AG09309 (cell line): ENCODE measurements at places on chromosomes 13 and 19.
A peak's percentile ranks its signal among the peaks of the same experiment; 100 is the strongest.

GRCh38 chr13:99741960-99742359, 229.6 kb downstream of the ZIC5 start:
- no peak for DNase-seq

DNA sequence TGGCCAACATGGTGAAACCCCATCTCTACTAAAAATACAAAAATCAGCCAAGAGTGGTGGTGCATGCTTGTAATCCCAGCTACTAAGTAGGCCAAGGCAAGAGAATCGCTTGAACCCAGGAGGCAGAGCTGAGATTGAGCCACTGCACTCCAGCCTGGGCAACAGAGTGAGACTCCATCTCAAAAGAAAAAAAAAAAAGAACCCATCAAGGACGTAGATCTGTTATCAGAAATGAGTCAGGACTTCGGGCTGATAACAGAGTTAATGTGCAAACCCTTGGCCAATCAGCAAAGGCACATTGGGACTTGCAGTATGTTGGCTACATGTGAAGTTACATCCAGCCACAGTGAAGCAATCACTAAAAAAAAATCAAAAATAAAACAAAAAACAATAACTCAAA, 4.8 kb upstream of the LGALS7B start:
- no peak for DNase-seq

- DNase-seq: no peak
These were observed 29.5 kb downstream of the NFILZ start for GRCh38 chr19:8659905-8660304.

GRCh38 chr19:15161028-15161984, 39.5 kb downstream of the NOTCH3 start:
- DNase-seq: no peak

GRCh38 chr13:99251921-99252320, 6.3 kb downstream of the GPR18 start:
- no peak for DNase-seq

DNA sequence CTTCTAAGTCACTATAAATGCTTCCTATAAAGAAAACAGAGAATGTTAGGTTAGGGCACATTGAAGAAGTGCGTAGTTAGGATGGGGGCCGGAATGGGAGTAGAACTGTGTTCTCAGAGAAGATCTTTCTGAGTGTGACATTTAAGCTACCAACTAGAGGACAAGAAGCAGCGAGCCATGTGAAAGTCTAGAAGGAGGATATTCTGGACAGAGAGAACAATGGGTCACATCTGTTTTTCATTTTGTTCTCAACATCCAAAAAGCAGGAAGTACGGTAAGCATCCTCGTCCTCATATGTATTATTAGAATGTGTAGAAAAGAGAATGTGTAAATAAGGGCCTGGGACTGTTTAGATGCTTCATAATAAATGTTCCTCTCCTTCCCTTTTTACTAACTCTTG, 44.5 kb upstream of the PARP4 start:
- no peak for DNase-seq

DNA sequence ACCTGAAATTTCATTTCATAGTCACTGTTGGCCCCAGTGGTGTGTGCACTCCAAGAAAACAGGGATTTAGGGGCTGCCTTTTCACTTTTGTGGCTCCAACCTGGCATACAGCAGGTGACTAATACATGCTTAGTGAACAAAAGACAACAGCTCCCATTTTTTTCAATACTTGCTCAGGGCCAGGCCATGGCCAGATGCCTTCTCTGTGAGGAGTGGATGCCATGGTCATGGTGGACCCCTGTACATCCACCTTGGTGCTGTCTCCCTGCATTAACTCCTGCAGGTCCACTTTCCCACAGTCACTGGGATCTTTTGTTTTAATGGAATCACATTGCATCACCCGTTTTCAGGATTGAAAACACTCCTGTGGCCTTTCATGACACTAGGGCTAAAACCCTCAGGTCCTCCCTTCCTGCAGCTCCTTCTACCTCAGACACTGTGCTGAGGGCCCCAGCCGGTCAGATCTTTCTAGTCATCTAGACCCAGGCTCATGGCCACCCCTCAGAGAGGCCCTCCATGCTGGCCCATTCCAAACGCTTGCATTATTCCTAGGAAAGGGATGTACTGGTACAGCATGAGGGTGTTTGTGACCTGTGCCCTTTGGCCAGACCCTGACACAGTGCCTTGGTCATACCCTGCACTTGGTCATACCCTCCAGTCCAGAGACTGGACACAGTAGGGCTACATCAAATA, 1.2 kb upstream of the TMEM147 start:
- DNase-seq: no peak

DNA sequence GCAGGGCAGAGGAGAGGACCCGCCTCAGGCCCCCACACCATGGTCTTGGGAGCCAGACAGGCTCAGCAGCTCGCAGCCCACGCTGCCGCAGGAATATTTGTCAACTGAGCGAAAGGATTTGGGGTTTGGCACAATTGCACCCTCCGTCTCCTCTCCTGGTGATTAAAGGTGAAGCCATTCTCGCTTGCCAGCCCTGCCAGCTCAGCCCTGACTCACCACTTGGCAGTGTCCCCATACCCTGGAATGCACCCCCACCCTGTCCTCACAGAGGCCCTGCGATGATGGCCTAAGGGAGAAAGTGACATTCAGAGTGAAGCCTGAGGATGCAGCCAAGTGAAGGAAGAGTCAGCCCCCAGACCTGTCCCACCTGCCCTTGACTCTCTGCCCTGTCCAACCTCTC, 18.8 kb downstream of the CYTH2 start:
- peak; percentile 44 for DNase-seq

DNA sequence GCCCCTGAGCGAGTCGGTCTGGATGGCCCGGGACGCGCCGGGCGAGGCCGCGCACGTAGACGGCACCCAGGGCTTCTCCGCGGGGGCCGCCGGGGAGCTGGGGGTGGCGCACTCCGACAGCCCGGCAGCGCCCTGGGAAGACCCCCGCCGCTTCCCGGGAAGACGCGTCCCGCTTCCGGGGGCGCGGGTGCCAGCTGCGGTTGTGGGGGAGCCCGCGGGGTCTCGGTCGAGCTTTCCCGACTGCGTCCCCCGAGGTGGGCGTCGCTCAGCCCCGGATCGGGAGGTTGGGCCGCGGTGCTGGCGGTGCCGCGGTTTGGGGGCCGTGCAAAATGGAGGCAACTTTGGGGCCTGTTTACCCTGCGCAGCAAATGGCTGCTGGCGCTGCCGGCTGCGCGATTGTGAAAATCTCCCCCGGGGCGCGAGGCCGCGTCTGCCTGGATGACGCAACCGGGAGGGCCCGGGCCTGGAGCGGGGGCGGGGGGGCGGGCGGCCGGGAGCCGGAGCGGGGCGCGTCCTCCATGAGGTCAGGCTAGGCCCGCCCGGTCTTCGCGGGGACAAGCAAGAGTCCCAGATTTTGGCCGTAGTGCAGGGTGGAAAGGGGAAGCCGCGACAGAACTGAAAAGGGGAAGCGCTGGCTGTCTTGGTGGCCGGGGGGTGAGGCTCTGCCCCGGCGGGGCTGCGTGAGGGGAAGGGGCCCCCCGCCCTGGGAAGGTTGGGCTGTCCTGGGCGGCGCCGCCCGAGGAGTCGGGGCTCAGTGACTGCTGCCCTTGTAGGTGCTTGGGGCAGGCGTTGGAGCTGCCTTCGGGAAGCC, 11.3 kb downstream of the PEAK3 start:
- no peak for DNase-seq

- no peak for DNase-seq
These were observed 13.6 kb downstream of the LCP1 start for GRCh38 chr13:46168341-46168740.

- DNase-seq: no peak
These were observed 93.1 kb downstream of the CYSLTR2 start for GRCh38 chr13:48746821-48747220.

DNA sequence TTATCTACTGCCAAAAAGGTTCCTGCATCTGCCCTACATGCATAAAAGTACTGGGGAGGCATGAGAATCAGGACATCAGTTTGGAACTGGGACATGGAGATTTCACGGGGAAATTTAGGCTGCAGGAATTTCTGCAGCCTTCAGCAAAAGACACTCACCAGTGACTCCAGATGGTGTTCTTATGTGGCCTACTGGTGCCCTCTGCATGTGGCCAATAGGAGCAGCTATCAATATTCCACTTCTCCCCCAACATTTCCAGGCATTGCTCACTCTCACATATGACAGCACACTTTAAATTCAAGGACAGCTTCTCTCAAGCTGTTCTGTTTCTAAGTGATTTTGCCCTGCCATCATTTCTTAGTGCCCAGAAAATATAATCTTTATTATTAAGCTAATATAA, 570.5 kb upstream of the ARGLU1 start:
- no peak for DNase-seq

DNA sequence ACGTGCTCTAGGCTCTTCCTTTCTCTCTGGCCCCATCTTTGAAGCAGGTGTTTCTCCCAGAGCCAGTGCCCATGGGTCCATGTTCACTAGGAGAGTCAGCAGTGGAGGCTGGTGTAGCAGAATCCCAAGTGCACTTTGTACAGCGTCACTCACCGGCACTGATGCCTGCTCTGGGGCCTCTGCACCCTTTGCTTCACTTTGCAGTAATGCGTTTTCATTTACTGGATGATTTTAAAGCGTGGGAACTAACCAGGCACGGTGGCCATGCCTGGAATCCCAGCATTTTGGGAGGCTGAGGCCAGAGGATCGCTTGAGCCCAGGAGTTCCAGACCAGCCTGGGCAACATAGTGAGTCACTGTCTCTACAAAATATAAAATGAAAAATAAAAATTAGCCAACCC, 30.7 kb downstream of the SLC25A42 start:
- DNase-seq: no peak

GRCh38 chr19:40907968-40908735, 26.1 kb upstream of the CYP2A7 start:
- no peak for DNase-seq

DNA sequence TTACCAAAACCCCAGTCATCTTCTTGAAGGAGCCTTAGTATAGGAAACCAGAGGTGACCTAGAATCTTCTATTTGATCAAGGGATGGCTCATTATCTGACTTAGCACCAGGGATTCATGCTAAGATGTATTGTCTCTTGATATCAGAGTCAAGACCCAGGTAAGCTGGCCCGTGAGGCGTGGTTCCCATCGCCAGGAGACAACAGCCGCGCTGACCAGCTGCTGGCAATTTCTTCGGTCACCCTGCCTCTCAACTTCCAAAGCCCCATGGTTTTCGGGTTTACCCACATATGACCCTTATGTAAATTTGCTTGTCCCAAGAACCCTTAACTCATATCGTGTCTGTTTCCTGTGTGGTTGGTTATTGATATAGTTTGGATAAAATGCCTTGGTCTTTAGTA, 77.7 kb upstream of the VSTM2B start:
- no peak for DNase-seq

DNA sequence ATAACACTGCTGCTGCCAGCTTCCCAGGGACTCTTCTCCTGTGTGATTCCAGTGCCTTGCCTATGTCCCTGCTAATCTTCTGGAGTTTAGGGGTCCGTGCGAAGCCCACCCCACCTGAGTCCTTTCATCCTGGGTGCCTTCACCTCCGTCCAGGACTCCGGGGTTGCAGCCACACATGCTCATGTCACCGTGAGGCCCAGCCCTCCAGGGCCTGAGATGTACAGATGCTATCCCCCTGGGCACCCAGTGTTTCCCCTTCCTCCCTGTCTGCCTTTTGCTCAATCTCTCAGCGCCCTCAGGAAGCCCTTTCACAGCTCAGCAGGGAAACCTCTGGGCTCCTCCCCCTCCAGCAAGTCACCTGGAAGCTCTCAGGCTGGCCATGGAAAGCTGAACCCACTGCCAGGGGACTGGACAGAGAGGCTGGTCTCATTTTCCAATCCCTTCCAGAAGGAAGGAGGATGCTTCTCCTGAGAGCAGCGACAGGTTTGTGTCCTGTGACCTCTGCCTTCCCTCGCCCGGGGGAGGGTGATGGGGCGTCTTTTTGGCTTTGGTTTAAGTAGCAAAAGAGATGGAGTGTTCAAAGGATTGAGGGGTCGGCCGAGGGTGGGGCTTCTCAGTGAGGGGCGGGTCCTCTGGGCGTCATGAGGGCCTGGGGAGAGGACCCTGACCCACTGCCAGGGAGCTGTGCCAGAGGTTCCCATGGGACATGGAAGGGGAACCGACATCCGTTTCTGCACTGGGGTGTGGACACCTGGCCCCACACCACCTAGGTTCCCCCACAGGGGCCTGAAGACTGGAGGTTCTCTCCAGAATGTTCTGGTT, 30.8 kb upstream of the TFDP1 start:
- no peak for DNase-seq

- no peak for DNase-seq
These were observed 24.1 kb upstream of the PSG7 start for GRCh38 chr19:42961119-42961518.

DNA sequence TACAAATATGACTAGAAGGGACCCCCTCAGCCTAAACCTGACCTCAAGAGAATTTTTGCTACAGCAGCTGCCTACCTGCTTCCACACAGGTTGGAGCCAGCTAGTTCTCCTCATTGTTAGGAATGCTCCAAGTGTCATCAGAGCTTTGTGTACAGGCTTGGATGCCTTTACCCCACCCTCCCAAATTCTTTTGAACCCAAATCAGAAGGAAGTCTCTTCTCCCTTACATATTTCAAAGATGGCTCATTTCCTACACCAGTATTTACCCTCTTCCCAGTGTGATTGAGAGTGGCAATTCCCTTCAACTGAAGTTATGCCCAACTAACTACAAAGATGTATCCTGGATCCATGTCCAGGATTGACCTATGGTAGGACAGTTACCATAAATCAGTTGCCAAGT, 323.2 kb downstream of the OXGR1 start:
- DNase-seq: no peak

DNA sequence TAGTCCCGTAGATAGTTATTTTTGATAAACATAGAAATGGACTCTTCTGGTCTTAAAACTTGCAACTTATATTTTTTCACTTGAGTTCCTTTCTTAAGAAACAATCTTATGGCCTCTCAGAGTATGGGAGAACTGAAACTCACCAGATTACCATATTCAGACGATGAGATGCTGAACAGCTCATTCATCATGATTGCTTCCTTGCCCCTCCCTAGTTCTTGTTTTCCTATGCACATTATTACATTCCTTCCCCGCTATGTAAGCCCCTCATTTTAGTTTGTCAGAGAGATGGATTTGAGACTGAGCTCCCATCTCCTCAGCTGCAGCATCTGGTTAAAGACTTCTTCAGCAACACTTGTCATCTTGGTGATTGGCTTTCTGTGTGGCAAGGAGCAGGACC, 158.5 kb downstream of the SLITRK6 start:
- no peak for DNase-seq

GRCh38 chr13:99005609-99006008, 27.7 kb upstream of the DOCK9 start:
- DNase-seq: no peak

- DNase-seq: peak; percentile 84
These were observed 2.2 kb upstream of the COLGALT1 start for GRCh38 chr19:17553256-17553655.

DNA sequence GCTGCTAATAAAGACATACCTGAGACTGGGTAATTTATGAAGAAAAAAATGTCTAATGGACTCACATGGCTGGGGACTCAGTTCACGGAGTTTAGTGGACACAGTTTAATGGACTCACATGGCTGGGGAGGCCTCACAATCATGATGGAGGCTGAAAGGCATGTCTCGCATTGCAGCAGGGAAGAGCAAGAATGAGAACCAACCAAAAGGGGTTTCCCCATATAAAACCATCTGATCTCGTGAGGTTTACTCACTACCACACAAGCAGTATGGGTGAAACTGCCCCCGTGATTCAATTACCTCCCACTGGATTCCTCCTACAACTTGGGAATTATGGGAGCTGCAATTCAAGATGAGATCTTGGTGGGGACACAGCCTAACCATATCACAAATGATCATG, 1181.2 kb downstream of the PCDH9 start:
- DNase-seq: no peak
